ENCODE measurements at places on chromosomes 3 and 15.

GRCh38 chr3:194257151-194257621 is 93.9 kb downstream of the CPN2 start:
- no peak for DNase-seq

- DNase-seq = no peak
Measured at GRCh38 chr3:86481031-86481430, 509.9 kb downstream of the VGLL3 start.

GRCh38 chr3:76040946-76041345 is 255.6 kb upstream of the ZNF717 start:
- DNase-seq = no peak

GRCh38 chr3:174168026-174168425 is 691.1 kb upstream of the NAALADL2 start:
- DNase-seq = no peak

- no peak for DNase-seq
Measured at GRCh38 chr15:66838671-66839239, 136.7 kb downstream of the SMAD6 start.

GRCh38 chr3:194287977-194288706 is 63.0 kb downstream of the CPN2 start:
- no peak for DNase-seq

GRCh38 chr15:72838311-72838731 is 54.8 kb upstream of the ADPGK start:
- DNase-seq = no peak

GRCh38 chr3:120203016-120203415 is 82.0 kb downstream of the GPR156 start:
- no peak for DNase-seq

DNA sequence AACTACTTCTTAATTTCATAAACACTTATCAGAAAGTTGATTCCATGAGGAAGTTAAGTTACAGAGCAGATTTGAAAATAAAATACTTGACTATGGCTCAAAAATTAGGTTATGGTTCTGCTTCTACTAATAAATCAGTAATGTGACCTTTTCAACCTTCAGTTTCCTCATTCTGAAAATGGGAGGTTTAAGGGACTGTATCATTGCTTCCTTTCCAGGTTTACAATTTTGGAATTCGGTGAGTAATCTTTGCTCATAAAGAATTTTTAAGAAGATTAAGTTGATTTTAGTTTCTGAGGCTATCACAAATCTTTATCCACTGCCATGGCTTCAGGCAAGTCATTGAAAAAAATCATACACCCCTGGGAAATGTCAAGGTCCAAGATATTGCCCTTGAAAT is 1061.2 kb downstream of the DIPK2A start:
- no peak for DNase-seq

GRCh38 chr3:64924961-64925360 is 237.2 kb upstream of the ADAMTS9 start:
- DNase-seq = no peak

- no peak for DNase-seq
Measured at GRCh38 chr15:82649226-82649999, 2.2 kb upstream of the CPEB1 start.

DNA sequence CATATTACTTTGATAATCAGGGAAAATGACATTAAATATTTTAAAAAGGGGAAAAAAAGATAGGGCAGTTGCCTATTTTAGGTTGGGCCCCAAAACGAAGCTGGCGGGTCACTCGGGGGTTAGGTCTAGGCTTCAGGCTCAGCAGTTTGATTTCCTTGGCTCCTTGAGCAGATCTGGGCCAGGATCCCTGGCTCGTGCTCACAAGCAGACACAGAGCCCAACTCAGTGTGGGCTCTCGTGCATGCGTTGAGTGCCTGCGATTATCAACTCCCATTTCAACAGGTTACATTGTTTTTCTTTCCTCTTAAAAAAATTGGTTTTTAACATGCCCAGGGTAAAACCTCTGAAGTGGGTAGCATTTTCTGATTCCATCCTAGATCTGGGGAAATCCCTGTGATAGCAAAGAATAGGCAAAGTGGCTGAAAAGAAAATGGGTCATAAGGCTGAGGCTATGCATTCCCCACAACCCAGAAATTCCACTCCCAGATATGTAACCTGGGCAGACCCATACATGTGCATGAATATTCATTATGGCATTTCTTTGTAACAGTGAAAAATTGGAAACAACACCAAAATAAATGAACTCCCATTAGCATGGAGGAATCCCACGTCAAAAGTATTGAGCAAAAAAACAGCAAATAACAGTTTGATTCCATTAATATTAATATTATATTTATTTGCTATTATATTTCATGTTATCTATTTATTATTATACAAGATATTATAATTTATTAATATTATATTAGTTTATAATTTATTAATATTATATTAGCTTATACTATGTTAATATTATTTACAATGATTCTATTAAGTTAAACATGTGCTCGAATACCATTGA is 27.8 kb downstream of the FAM43A start:
- no peak for DNase-seq

DNA sequence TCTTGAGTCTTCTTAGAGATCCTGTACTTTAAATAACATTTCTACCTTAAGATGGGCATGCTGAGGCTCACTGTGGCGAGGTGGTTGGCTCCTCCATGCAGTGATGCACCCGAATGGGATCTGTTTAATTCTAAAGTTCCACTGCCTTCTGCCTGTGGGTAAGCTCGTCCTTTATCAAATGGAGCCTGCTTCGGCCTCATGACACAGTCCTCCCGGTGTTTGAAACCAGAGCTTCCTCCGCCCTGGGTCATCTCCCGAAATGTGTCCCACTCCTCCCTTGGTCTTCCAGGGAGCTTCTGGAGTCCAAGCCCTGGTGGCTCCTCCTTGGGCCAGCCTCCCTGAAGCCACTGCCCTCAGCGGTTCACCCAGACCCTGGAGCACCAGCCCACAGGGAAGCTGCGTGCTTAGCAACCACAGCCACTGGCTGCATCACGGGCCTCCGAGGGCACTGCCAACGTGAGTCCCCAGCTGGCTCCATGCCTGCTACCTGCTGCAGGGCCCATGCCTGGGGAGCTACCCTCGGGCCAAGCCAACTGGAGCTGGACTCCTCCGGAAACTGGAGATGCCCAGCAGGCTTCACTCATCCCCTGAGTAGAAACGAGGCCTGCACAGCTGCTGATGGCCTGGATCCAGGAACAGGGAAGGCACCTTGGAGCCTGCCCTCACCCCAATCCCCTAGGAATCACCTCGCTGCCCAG is 3.3 kb downstream of the RHCG start:
- no peak for DNase-seq

GRCh38 chr3:27307566-27307965 is 61.6 kb downstream of the NEK10 start:
- no peak for DNase-seq

- no peak for DNase-seq
Measured at GRCh38 chr15:29812384-29812694, 9.9 kb downstream of the TJP1 start.

DNA sequence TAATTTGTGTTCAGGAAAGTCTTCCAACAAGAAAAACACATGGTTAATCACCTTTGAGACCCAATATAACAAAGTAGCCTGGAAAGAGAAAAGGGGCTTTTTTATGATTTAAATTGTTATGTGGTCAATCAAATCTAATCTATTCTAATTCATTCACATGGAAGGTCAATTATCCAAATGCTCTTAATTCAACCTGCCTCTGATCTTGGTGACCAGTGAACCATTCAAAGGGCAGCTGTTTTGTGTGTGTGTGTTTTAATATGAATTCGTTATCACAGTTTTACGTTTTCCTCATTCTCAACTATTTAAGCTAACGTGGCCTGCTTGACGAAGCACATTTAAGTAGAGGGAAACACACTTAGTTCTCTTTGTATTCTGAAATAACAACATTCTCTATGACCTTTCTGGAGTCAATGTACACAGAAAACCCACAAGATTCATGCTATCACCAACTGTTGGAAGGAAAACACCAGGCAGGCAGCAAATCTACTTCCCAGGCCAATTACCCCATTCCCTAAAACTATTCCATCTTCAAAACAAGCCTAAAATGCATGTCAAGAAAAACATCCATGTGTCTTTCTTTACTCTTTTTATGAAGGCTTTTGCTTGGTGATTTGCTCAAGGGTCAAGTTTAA is 195.4 kb downstream of the SUCLG2 start:
- no peak for DNase-seq

DNA sequence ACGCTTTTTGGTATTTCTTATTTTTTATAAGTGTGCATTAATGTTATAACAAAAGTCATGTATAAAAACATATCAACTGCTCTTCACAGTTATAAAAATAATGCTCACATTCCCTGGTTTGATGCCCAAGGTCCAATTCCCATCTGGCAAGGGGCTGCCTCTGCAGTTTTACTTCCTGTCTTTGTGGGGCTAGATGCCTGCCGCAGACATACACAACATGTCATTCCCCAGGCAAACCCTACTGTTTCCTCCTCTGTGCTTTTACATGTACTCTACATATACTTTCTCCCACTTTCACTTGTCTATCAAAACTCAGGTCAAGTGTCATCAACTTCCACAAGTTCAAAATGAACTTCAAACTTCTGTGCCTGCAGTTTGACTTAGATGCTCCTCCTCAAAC is 60.5 kb upstream of the ETV5 start:
- DNase-seq = no peak

GRCh38 chr3:82355228-82355627 is 593.8 kb upstream of the GBE1 start:
- DNase-seq = no peak

GRCh38 chr3:142251951-142252350 is 26.6 kb upstream of the GK5 start:
- no peak for DNase-seq
